ENCODE measurements at places on chromosomes 6 and 20.

DNA sequence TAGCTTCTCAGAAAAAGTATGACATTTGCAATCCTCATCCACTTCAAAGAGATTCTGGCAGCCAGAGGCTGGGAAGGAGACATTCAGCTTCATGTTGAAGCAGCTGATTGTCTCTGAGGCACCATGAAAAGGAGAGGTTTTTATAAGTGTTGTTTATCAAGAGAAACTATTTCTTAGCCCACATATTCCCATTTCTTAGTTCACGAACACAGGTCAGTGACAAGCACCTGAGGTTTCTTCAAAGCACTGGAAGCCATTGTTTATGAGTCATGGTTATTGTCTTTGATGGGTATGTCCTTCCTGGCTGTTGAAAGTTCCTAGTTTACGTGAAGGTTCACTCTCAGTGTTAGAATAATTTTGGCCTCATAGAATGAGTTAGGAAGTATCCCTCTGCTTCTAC is 3.0 kb upstream of the DDX43 start:
- no peak for DNase-seq

DNA sequence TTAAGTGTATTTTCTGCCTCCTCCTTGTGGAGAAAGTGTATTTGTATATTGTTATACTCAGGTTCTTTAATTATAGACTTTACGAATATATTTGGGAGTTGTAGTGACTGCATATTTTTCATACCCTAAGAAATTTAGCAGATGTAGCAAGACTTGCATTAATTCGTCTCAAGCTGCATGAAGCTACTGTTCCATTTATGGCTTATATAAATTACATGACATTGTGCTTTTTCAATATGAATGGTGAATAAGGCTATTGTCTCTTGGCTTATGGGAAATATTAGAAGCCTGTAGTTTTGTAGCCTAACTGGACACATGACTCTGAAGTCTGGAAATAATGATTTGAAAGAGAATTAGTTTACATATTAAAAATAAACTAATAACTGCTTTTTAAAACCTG is 2.4 kb downstream of the ADGRG6 start:
- DNase-seq = no peak

DNA sequence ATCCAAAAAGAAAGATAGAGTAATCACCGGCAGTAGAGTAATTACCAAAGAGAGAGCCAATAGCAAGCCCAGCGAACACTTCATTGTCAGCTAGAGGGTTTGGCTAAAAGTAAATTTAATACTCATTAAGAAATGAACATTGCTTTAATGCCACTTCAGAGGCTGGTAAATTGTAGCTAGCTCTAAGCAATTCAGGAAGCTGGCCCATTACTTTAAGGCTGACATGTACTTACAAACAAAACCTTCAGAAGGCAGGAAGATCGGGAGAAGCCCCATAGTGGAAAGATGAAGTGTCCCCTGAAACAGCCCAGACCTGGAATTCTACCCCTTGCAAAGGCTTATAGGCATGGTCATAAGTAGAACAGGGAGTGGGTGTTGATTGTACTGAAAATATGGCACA is 396.6 kb upstream of the ID4 start:
- no peak for DNase-seq

DNA sequence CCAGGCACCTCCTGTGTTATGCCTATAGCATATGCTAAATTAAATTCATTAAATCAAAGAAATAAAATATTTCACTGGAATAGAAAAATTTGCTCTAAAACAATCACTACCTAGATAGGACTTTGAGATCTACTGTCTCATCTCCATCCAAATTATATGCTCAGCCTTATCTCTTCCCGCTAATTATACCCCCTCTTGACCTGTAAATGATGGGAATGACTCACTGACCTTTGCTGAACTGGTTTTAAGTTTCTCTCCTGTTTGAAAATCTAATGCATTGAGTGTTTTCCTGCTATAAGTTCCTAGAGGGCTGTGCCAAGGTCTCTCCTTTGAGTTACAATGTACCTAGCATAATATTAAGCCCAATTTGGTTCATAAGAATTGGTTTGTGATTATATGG is 110.1 kb downstream of the BMP2 start:
- DNase-seq = no peak

DNA sequence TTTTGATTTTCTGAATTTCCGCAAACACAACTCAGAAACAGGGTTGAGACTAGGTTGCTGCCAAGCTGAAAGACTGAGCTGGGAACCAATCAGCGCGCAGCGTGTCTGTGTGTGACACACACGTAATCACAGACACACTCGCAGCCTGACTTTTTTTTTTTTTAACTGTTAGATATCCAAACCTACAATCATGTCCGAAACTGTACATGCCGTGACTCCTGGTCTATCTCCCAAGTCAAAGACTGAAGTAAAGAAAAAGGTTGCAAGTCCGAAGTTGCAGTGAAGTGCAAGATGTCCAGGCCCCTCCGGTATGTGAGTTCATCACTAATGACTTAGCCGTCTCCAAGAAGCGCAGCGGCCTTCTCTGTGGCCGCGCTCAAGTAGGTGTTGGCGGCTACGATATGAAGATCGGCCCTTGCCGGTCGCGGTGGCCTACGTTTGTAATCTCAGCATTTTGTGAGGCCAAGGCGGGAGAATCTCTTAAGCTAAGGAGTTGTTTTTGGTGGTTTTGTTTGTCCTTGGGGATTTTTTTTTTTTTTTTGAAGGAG is 108.2 kb downstream of the HFE start:
- DNase-seq = no peak

GRCh38 chr6:100134297-100134696 is 140.3 kb upstream of the MCHR2 start:
- DNase-seq = no peak

DNA sequence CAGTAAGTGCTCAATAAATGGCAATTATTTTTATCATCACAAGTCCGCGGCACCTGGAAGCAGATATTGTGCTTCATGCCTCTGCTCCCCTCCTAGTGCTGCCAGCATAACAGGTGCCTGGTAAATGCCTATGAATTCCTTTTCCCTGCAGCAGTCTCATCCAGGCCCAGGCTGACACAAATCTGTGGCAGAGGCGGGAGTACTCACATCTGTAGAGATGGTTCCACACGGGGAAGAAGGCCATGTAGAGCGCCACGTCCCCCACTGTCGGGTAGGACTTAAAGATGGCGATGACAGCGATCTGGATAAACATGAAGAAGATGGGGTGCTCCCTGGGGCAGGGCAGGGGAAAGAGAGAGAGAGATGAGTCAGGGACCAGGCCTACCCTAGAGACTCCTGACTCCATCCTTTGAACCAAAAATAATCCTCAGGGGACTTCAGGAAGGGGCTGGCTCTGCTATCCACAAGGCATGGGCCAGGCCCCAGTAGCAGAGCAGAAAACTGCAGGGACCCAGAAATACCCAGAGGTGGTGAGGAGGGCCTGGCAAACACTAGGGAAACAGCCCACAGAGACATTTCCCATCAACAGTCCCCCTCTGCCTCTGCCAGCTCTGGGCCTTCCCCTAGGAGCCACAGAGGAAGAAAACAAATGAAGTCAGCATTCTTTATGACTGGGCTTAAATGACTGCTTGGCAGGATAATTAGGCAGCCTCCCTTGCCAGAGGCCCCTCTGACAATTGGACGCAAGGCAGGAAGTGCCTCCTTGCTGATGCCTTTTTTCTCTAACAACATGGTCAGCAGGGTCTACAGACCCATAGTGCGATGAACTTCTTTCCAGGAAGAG is 23.0 kb downstream of the MAP1LC3A start:
- no peak for DNase-seq

GRCh38 chr6:14865531-14866100 is 380.3 kb upstream of the JARID2 start:
- DNase-seq = no peak

GRCh38 chr6:36815962-36816735 is 23.1 kb downstream of the CPNE5 start:
- no peak for DNase-seq

DNA sequence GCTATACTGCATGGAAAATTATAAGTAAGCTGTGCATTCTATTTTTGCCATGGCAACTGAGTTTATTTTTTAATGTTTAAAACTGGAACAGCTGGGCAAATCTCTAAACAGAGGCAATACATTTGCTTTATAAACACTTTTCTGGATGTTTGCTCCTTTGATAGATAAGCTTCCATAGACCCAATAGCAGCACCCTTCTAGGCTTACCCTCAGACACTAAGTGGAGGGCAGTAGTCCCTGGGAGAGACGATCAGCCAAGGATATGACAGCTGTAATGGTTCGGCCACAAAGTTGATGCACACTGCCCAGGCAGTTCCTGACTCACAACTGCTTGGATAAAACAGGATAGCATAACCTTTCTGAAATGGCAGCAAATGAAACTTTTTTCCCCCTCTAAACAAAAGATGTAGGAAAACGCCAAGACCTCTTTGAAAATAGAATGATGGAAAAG is 8.5 kb upstream of the MRPS10 start:
- no peak for DNase-seq

DNA sequence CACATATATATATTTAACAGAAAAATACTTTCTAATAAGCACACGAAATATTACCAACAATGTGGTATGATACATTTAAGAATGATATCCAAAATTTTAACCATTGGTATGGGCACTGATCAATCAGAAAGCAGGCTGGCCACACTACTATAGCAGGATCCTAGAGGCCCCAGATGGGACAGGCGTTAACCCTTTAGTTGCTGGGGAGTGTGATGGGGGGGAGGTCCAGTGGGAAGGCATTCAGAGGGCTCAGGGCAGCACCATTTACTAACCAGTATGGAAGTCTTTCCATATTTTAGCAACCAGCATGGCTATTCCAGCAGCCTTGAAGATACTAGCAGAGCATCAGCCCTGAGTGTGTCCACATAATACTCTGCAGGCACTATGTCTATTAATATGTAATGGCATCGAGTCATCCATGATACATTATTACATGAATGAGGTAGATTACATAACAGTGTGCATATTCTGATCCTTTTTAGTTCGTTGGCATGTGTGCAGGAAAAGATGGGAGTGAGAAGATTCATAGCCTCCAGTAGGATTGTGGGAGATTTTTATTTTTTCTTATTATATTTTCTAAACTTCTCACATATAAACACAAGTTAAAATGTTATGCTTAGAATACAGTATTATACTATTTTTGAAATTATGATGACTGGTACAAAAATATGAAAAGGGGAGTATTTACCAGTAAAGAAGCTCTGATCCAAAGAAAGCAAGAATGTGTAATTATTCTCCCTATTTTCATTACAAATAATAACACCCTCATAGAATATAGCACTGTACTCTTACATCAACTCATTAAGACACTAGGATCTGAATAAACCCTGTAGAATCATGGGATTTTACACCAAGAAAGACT is 78.9 kb downstream of the FAM217A start:
- no peak for DNase-seq

GRCh38 chr6:13591205-13591921 is 17.0 kb downstream of the SIRT5 start:
- DNase-seq = no peak

- DNase-seq = no peak
Observed at GRCh38 chr20:36825385-36826104, 50.4 kb upstream of the TLDC2 start.

- DNase-seq = no peak
Observed at GRCh38 chr6:142376800-142377496, 75.1 kb downstream of the ADGRG6 start.

DNA sequence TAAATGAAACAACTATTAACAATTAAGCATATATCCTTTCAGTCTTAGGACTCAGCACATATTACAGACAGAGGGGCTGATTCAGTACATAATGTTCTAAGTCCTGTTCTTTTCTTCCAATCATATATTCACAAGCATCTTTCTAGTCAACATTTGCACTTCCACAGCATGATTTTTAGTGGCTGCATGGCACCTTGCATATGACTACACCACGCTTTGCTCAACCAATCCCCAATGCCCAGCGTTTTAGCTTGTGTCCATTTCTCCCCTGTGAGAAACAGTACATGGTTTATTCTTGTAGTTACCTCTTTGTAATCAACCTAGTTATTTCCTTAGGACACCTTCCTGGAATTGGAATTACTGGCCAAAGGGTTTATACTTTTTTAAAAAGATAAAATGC is 33.2 kb downstream of the AAR2 start:
- no peak for DNase-seq

- DNase-seq = no peak
Observed at GRCh38 chr6:20001286-20001685, 164.1 kb downstream of the ID4 start.

- no peak for DNase-seq
Observed at GRCh38 chr6:5507131-5507681, 245.9 kb downstream of the FARS2 start.

GRCh38 chr6:35620706-35621105 is 68.0 kb downstream of the FKBP5 start:
- DNase-seq = no peak

GRCh38 chr6:137089305-137089704 is 44.5 kb upstream of the IL20RA start:
- DNase-seq = no peak

DNA sequence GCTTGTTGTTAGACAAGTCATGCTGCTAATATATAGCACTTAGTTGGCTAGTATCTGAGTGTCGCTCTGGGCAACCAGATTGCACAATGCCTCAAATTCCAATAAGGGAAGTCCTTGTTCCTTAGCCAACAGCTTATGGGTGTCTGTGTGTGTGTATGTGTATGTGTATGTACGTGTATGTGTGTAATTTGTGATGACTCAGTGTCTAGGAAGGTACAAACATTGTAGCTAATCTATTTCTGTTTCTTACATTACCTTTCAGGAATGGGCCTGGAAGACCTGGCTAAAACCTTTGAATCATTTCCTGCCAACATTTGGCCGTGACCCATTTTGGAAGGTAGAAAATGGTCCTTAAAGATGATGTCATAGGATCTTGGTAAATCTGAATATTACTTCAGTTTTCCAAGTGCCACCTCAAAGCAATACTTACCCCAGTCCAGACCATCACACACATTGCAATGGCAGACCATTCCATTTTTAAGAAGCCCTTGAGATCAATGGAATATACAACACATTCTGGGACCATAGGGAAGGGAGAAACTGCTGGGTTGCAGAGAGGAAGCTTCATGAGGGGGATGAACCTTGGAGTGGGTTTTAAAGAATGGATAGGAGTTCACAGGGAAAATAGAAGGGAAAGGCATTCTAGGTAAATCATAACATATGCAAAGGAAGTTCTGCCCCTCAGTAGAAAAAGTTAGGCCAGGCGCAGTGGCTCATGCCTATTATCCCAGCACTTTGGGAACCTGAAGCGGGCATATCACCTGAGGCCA is 25.1 kb downstream of the NEDD9 start:
- DNase-seq = no peak

- DNase-seq = no peak
Observed at GRCh38 chr6:136076496-136076895, 173.6 kb downstream of the MTFR2 start.

GRCh38 chr6:136798044-136798443 is 5.8 kb upstream of the MAP3K5 start:
- no peak for DNase-seq

- no peak for DNase-seq
Observed at GRCh38 chr20:49171909-49172308, 16.2 kb downstream of the STAU1 start.

GRCh38 chr20:37984018-37984785 is 49.1 kb downstream of the TTI1 start:
- DNase-seq = no peak

- DNase-seq = no peak
Observed at GRCh38 chr20:61262036-61262435, 10.0 kb downstream of the CDH4 start.

GRCh38 chr6:36224918-36225461 is 28.4 kb downstream of the BRPF3 start:
- peak; percentile 21 for DNase-seq

Measured in CMK (cell line).